Thymus (tissue), 14 donors: ENCODE measurements at places on chromosomes 4 and X. TPM values are rescaled to one million over a fixed set of nuclear protein-coding genes. Genes with fewer than 3 reads are reported as not detected.

NSD2 gene
- 65.3 TPM for total RNA-seq

GRCh38 chr4:25157081-25157480 is 3.2 kb downstream of the SEPSECS start:
- DNase-seq = no peak

GRCh38 chr4:101604976-101605375 is 185.6 kb upstream of the BANK1 start:
- no peak for DNase-seq

- DNase-seq = no peak
Observed at GRCh38 chrX:77447653-77448569, 722 bp downstream of the FGF16 start.

GRCh38 chr4:143397335-143397734 is 60.7 kb downstream of the GAB1 start:
- no peak for DNase-seq

SPCS3 gene
- 47.5 TPM for total RNA-seq

GRCh38 chr4:186580669-186581068 is 25.3 kb upstream of the MTNR1A start:
- no peak for DNase-seq

GPRIN3 gene
- 3.4 TPM for total RNA-seq

DNA sequence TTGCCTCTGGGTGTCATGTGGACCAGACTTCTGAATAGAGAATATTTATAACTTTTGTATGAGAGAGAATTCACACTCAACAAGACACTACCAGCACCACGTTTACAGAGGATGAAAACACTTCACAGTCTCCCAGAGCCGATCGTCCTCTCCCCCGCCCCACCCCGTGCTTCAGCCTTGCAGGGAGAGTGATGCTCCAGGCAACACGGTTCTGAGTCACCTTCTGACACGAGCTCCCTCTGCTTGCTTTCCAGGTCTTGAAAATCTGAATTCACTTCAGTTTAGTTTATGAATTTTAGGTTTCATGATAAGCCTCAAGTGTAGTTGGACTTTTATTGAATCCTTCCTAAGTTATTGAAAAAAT is 59.8 kb downstream of the CPLX1 start:
- DNase-seq = no peak

DNA sequence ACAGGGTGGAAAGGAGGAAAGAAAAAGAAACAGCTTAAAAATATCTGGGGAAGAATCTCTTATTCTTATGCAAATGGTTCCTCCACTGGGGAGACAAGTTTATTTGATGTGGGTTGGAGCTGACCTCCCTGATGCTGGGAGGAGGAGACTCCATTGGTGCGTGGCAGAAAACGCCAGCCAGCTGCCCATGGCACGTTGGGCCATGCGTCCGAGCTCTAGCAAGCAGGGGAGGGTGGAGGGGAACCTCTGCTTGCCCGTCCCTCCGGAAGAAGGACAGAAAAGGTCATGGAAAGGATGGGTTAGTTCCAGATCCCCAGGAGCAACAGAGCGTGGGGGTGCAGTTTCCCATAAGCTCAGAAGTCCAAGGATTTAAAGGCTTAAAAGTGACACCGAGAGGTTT is 210.4 kb downstream of the KLHL4 start:
- DNase-seq = no peak

GRCh38 chrX:151703487-151703886 is 8.2 kb downstream of the PRRG3 start:
- DNase-seq = no peak

DNA sequence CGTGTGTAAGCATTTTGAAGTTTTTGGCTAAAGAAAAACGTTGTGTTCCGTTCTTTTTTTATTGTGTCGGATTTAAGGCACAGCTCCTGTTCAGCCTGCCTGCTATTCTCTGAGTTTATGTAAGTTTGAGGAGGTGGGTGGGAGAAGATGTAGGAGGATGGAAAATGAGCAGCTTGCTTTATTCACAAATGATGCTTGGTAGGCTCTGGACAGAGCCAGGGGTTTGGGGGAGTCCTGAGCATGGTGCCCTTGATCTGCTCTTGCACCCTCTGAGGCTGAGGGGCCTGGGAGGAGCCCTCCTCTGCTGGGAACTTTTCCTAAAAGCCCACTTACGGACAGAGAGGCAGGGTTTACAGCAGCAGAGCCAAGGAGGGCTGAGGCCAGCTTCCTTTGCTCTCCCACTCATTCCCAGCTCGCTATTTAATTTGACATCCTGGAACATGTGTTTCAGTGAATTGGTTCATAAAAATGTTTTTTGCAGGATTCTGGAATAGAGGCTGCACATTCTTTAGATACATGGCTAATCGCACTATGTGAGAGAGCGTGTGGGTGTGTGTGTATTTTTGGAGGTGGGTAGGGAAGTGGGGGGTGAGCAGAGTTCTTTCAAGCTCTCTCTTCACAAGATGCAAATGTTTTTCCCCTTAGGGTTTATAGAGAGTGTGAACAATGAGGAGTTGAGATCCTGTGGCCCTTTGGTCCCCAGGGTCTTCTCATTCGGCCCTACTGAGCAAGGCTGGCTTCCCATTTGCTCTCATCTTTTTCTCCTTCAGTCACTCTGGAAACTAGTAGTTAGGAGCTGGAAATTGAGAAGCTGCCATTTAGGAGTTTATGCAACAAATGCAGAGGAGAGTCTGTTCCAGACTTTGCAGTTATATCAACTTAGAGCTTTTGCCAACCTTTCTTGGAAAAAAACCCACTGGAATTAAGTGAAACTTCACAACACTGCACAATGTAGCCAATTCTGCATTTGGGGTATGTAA is 32.1 kb downstream of the TMEM131L start:
- no peak for DNase-seq

DNA sequence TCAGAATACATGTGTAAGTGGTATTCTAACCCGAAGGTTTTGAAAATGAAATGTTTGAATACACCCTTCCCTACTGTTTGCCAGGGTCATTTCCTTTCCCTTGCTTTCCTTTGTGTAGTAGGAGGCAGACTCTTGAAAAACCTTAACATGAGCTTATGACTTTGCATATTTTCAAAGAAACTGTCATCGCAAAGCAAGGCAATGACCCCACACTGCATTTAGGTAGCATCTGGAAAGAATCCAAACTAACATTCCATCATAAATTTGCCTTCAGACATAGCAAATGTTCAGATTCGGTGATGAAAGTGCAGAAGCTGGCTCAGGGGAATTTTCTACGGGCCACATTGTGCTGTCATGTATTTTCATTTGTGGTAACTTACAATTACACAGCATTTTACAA is 32.3 kb downstream of the SH2D1A start:
- DNase-seq = no peak

SAGE1 gene
- total RNA-seq = not detected

- no peak for DNase-seq
Observed at GRCh38 chrX:3592184-3592583, 121.3 kb downstream of the PRKX start.

GRCh38 chrX:13498238-13498637 is 71.2 kb upstream of the EGFL6 start:
- DNase-seq = no peak

- no peak for DNase-seq
Observed at GRCh38 chrX:132576939-132577338, 88.1 kb upstream of the MBNL3 start.

GRCh38 chrX:7709845-7710244 is 133.1 kb upstream of the VCX start:
- DNase-seq = no peak

DNA sequence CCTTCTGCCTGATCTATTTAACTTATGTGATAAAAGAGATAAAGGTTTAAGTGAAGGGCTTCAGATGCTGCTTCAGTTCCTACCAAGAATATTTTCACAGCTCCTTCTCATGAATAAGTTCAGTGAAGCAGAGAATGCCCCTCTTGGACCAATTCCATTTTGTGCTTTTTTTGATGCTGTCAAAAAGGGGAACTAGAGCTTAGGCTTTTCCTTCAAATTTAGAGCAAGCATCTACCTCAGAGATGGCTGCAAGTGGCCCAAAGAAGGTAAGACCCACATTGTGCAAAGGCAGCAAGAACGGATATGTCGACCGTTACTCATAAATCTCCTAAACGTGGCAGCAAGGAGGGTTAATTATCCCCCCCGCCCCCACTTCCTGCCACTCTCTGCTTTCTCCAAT is 4.5 kb downstream of the CHRDL1 start:
- no peak for DNase-seq

DNA sequence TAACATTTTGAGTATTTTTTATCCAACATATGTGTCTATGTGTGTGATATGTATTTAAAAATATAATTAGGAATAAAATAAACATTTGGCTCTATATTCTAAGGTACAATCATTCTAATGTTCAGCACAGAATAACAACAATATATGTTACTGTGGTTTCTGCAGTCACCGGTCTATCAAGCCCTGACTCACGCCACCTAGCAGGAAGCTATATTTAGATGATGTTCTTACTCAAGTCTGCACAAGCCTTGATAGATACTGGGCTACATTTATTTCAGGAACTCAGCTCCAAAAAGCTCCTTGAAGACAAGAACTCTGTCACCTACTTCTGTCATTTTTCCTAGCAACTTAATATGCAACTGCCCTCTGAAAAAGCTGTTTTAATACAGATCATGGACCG is 152.0 kb upstream of the FTHL17 start:
- no peak for DNase-seq

DNA sequence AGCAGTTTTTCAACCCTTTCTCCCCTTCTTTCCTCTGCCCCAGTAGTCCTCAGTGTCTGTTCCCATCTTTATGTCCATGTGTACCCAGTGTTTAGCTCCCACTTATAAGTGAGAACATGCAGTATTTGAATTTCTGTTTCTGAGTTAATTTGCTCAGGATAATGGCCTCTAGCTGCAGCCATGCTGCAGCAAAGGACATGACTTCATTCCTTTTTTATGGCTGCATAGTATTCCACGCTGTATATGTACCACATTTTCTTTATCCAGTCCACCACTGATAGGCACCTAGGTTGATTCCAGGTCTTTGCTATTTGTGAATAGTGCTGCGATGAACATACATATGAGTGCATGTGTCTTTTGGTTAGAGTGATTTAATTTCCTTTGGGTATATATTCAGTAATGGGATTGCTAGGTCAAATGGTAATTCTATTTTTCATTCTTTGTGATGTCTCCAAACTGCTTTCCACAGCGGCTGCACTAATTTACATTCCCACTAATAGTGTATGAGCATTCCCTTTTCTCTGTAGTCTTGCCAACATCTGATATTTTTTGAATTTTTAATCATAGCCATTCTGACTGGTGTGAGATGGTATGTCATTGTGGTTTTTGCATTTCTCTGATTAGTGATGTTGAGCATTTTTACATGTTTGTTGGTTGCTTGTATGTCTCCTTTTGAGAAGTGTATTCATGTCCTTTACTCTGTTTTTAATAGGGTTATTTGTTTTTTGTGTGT is 54.6 kb upstream of the ANK2 start:
- DNase-seq = no peak

- peak; percentile 64 for DNase-seq
Observed at GRCh38 chrX:46573892-46574773, 568 bp downstream of the CHST7 start.

DNA sequence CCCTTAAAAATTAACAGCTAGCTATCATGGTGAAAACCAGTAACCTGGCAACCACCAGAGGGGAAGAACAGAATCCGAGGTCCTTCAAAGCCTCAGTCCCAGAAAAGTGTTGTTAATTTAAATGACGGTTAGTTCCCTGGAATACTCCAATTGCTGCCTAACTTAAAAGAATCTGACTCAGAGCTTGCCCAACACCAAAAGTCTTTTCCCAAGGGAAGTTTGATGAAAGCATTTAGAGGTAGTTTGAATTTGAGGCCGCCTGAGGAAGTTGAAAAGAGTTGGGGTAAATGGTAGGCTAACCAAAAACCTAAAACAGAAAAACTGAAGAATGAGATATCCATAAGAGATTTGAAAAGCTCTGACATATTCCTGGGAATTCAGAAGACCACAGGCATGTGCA is 46.6 kb downstream of the IL13RA2 start:
- DNase-seq = no peak

PF4V1 gene
- 0.14 TPM for total RNA-seq

DNA sequence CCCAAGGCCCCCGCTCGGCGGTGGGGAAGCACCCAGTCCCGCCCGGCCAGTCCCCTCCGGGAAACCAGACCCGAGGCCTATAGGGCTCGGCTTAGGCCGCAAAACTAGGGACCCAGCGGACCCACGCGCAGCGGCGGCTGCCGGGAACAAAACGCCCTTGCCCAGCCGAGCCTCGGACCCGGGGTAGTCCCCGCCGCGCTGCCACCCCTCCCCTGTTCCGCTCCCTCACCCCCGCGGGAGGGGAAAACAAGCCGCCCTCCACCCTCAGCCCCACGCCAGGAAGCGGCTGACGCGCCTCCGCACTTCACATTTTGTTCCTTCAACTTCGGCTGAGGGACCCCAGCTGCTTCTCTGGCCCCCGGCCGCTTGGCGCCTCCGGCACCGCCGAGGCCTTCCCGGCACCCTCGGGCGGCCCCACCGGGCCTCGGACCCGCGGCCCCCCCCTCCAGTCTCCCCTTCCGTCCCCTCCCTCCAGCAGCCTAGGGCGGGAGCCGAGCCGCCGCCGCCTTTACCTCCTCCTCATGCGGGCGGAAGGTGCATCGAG is 694 bp downstream of the PDS5A start:
- DNase-seq = peak; percentile 81

SSR4 gene
- 257 TPM for total RNA-seq

PABPC4L gene
- 3.1 TPM for total RNA-seq

DNA sequence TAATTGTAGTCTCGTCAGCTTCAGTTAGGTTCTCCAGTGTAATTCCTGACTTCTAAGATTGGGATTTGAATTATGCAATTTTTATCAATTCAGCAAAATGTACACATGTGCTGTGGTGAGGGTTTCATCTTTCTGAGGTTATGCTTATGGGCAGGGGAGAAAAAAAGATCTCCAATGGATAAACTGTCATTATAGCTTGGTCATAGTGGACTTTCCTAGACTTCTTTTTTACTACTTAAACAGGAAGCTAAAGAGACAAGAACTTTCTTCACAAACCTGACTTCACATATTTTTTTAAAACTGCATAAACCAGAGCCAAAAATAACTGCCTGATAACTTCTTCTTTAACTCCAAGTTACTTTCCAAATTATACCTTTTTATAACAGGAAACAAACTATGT is 21.7 kb upstream of the SPP1 start:
- DNase-seq = no peak

GRCh38 chr4:3358656-3359055 is 65.8 kb downstream of the RGS12 start:
- no peak for DNase-seq

- no peak for DNase-seq
Observed at GRCh38 chr4:52659722-52660261, 691 bp upstream of the USP46 start.

DNA sequence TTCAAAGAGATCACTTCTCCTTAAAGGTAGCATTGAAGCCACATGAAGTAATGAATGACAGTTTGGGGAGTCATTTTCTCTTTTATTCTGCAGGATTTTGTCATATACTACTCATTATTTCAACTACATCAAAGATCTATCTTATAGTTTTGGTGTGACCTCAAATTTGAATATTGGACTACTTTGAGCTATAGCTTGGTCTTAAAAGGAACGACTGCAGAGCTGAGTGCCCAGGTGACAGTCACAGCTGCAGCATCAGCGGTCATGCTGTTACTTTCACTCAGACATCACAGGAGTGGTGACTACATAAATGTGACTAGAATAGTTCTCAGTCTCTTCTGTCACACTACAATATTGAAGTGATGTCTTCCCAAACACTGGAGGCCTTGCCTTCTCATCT is 10.7 kb upstream of the SPCS3 start:
- no peak for DNase-seq

NDST4 gene
- 0.14 TPM for total RNA-seq
